ENCODE measurements at places on chromosomes 13 and 19. TPM values are rescaled to one million over a fixed set of nuclear protein-coding genes. Genes with fewer than 3 reads are reported as not detected.
A peak's percentile ranks its signal among the peaks of the same experiment; 100 is the strongest.

Gene TNFSF13B
- 1.8 TPM for total RNA-seq

Gene CBY2
- not detected for total RNA-seq

Gene ZNF749
- 3.3 TPM for total RNA-seq

- no peak for DNase-seq
These were observed 328.1 kb downstream of the MYO16 start for GRCh38 chr13:108957369-108958012.

DNA sequence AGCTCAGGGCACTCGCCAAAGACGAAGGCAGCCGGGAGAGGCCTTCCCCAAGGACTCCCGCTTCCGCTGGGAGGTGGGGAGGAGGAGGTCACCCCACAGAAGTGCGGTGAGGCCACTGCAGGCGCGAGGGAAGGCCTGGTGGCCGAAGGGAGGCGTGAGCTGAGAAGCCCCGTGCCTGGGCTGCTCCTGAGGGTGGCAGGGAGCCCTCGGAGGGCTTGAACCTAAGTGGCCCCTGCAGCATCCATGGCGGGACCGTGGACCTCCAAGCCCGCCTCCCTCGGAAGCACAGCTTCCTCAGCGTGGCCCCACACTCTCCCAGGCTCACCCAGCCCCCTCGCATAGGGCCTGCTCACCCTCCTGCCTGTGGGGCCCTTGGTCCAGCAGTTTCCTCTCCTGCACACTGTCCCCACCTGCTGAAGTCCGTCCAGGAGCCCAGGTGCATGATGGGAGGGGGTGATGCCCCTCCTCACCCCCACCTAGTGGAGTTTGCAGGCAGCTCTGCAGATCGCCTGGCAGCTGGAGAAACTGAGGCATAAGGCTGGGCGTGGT lies 25.9 kb downstream of the EFNA2 start:
- no peak for DNase-seq

- DNase-seq: peak; percentile 87
These were observed 11.8 kb downstream of the PDE4A start for GRCh38 chr19:10431943-10432735.

DNA sequence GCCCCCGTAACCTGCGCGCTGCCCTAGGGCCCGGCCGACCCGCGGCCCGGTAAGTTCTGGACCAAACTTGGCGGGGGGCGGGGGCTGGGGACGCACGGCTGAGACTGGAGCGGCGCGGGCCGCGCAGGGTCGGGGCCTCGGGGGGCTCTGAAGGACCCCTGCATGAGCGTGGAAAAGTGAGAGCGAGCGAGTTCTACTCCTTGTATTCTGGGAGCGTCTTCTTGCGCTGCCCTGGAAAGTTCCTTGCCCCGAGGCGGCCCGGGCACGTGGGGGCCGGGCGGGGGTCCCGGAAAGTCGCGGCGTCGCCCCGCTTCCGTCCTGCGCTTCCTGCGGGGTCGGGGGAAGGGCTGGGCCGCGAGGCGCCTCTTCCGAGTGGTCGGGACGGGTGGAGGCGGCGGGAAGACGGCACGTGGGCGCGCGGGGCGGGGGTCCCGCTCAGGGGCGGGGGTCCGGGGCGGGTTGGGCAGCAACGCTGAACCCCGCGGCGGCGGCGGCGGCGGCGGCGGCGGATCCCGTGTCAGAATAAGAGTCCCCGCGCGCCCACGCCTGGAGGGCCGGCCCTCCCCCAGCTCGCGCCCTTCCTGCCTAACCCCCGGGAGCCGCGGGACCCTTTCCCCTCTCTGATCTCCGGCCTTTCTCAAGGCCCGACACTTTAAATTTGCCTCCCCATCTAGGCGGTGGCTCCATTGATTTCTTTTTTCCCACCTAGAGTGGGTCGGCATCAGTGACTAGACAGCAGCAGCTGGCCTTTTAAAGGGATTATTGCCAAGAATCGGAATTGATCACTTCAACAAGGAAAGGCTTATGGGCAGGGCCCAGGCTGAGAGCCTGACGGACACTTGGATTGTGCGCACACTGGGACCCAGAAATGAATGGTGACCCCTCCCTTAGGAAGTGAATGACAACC lies 749 bp downstream of the GATAD2A start:
- peak; percentile 75 for DNase-seq

DNA sequence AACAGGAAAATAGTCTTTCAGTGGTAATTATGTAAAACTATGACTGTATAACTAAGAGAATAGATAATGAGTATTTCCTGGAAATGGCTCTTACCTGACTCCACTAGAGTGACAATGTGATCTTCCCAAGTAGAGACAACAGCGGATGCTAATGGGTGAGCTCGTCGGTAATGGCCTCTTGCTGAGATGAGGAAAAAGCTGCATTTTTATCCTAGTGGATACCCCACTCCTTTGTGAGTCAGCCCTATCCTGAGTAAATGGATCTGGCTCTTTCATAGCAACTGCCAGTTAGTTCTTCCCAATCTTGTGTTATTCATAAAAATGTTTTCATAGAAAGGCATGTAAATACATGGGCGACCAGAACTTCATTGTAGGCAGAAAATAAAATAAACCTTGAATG lies 299.5 kb downstream of the NALCN start:
- DNase-seq: no peak

- DNase-seq: no peak
These were observed 63.9 kb upstream of the MCF2L start for GRCh38 chr13:112905086-112905485.

- no peak for DNase-seq
These were observed 13.6 kb downstream of the UBAC2 start for GRCh38 chr13:99214232-99214631.

DNA sequence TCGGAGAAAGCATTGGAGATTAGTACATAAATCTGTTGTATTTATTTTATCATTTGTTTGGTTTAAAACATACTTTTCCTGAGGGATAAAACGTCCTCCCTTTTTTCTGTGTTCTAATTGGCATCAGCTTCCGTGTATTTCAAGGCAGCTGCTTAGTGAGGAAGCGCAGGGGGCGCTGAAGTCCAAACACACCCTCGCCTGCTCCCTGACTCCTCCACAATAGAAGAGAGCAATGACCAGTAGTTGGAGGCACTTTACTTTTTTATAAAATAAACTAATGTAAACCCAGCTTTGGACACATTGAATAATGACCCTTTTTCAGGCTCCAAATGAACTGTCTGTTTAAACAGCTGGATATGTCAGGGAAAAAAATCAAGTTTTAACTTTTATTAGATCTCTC lies 79.9 kb downstream of the RNASEH2B start:
- peak; percentile 53 for DNase-seq

- DNase-seq: no peak
These were observed 12.0 kb downstream of the KMT2B start for GRCh38 chr19:35729763-35730162.

GRCh38 chr19:30883071-30883470 lies 466.2 kb downstream of the TSHZ3 start:
- no peak for DNase-seq

DNA sequence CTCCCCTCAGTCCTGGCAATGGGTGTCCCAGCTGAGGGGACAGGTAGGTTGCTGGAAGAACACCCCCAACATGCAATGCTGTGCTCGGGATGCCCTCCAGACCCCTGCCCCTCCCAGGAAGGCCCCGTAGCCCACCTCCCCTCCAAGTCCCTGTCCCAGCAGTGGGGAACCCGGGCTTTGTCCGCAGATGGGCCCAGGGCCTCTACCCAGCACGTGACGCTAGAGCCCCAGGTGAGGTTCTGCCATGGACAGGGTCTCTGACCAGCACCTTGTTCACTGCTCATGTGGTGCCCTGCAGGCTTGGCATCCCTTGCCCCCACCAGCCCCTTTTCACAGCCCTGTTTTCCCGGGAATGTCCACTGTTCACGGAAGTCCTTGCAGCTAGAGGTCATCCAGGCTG lies 220.0 kb upstream of the SGCG start:
- DNase-seq: no peak

DNA sequence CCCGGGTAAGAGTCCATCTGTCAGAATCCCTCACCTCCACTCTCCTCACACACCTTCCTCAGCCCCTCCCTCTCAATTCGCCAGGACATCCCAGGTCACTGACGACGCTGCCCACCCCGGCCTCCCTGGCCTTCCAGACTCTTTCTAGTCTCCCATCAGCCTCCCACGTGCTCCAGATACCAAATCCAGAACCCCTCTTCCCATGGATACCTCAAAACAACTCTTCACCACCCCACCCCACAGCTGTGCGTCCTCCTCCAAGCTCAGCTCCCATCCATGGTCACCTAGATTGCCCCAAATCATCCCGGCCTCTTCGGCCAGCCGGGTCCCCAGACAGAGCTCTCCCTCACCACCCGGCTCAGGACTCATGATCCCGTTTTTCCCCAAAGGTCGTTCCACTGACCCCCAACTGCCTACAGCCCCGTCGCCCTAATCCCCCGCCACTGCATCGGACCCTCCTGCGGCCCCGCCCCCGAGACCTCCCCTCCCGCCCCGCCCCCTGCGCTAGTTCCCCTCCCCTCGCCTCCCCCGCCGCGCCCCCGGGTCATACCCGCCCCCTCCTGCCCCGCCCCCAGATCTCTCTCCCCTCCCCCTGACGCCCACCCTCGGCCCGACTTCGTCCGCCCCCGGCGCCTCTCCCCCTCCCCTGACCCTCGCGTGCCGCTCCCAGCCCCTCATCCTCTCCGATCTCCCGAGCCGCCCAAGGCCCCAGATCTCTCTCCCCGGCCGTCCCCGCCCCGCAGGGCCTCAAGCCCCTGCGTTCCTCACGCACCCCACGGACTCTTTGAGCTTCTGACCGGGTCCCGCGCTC lies 546 bp downstream of the UBXN6 start:
- no peak for DNase-seq

DNA sequence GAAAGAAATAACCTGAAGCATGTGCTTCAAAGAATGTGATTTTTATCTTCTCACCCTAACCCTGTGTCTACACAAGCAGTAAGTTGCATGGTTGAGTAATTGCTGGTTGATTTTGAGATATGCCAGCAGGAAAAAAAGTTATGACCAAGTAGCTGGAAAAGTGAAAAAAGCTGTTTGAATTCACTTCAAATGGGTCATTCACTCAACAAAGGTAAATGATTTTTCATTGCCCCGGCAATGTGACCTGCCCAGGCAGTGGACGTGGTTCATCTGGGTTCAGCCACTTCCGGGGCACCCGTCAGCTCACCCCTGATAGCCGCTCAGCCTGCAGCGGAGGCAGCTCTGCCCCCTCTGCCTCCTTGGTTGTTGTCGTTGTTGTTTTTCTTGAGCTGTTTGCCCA lies 18.5 kb downstream of the TNFRSF19 start:
- no peak for DNase-seq

DNA sequence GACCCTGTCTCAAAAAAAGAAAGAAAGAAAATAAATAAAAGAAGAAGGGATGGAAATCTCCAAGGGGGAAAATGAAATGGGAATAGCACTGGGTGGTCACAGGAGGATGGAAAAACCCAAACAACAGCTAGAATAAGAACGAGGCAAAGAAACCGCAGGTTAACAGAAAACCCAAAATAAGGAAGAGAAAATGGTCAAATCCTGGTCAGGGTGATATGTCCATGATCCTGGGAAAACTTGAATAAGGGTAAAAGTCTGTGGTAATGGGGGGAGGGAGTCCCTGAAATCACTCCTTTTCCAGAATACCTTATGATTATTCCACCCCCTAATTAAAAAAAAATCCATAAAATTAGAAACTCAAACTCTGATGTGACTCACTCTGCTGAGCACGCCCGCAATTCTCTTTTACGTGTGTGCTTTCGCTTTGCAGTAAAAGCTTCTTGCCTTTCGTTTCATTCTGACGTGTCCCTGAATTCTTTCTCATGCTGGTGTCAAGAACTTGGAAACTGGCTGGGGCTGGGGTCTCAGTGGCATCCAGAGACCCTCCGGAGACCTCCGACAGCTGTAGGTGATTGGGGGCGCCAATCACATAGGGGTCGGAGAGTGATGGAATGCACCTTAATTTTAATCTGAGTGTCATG lies 4.3 kb upstream of the NAXD start:
- no peak for DNase-seq

All from left ventricle myocardium superior (tissue), 1 donor.